Brain microvascular endothelial cell (primary cell): ENCODE measurements at places on chromosomes 2 and 18.
A peak's percentile ranks its signal among the peaks of the same experiment; 100 is the strongest.

DNA sequence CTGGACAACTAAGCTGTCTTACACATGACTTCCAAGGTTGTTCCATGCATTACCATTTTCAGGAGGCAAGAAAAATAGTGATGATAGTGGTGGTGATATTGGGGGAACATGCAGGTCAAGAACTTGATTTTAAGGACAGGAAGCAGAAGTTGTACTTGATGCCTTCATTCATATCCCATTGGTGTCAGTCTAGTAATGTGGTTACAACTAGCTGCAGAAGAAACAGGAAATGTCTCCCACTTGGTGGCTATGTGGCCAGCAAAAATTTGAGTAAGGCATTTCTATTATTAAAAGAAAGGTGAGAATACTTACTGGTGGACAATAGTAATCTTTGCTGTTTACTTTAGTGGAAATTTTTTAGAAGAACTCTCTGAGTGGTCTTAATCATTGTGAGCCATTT lies 103.4 kb downstream of the ALMS1 start:
- DNase-seq = no peak

GRCh38 chr2:107986278-107987217 lies at the start of gene SLC5A7:
Gene SLC5A7, plus strand, starts transcription at chr2:107986524. Its CDS starts 1,632 bp downstream, at chr2:107988156.
- no peak for DNase-seq

- peak; percentile 97 for DNase-seq
Measured at GRCh38 chr18:63161761-63162195, 157.8 kb downstream of the BCL2 start.

DNA sequence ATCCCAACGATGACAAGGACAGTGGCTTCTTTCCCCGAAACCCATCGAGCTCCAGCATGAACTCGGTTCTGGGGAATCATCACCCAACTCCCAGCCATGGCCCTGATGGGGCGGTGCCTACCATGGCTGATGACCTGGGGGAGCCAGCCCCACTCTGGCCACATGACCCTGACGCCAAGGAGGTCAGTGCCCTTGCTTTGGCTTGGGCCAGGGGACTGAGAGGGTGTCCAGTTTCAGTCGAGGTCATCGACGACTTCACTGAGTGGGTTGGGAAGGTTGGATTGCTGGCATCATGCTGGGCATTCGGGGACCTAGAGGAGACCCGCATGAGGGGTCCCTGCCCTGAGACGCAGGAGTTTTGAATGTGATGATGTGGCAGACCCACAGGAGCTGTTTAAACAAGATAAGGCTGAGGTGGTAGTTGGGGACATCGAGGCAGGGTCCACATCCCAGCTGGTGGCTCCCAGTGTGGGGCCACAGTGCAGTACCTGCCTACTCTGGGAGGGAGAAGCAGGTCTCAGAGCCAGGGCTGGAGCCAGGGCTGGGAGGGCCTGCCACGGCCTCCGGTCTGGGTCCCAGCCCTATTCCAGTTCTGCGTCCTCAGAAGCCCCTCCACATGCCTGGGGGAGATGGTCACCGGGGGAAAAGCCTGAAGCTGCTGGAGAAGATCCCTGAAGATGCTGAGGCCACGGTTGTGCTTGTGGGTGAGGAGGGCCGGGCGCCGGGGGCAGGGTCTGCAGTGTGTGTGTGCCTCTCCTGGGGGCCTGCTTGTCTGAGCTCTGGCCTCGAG lies 6.0 kb downstream of the SLC4A3 start:
- no peak for DNase-seq

DNA sequence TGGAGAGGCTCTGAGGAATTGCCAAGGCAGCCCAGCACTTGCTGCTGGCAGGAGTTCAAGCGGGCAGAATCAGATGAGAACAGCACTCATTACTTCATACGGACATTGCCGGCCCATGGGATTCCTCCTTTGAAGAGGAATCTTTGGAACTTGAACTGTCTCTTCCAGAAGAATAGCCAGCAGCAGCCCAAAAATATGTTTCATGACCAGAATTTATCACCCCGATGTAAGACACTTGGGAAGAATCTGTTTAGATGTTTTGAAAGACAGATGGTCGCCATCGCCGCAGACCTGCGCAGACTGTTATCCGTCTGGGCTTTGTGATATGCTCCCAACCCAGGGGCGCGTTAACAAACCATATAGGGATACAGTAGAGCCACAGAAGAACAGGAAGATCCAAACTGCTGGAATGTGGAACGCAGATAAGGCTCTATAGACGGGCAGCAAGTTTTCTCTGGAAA lies 3.7 kb upstream of the ADI1 start:
- DNase-seq = no peak

DNA sequence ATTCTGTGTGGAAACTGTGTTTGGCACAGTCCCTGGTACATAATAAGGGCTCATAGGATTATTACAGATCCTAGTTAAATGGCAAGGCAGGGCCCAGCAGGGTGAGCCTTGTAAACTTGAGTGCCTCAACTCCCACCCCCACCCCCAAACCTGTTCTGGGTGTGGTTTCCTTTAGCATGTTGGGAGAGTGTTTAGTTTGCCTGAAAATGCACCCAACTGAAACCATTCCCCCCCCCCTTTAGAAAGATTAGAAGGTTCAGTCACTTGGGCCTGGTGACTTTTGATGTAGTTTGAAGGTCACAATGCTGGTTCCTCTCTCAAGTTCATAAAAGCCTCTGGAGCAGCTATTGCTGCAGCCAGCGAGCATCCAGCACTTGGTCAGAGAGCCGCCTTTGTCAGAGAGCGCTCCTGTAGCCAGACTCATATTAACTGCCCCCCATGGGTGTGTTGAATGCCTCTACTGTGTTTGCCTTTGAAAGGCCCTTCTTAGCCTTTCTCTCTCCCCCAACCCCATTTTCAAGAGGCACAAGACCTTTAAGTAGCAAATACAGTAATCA lies 113.7 kb downstream of the SPTBN1 start:
- DNase-seq = no peak

DNA sequence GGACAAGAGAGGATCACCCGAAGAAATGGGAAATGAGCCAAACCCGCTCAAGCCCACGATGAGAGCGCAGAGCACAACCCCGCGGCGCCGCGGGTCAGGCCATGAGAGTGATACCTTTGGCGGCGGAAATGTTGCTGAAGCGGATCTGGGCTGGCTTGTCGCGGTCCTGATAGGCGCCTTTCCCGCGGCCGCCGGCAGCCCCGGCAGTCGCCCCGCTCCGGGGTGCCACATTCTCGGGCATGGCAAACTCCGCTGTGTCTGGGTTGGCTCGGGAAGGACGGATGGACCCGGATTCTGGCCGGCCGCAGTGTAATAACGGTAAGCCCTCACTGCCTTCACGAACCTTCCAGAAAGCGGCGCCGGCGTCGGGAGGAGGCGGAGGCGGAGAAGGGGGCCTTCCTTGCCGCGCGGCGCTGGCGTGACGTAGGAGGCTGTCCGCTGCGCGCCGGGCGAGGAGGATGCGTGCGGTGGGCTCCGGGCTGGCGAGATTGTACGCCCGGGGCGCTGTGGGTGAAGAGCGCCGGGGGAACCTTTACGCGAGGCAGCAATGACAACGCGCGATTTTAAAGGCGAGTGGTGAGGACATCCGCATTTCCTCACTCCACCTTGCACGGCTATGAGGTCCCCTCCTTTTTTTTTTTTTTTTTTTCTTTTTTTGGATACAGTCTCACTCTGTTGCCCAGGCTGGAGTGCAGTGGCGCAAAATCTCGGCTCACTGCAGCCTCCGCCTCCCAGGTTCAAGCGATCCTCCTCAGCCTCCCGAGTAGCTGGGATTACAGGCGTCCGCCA lies at the start of gene CCT4:
Gene CCT4 (minus strand): TSS at position 390 of the 789 bp plus-strand sequence. CDS start 149 bp downstream, at position 241.
- DNase-seq = peak; percentile 66

- peak; percentile 37 for DNase-seq
Measured at GRCh38 chr18:3747176-3747973, 297.4 kb downstream of the TGIF1 start.

- DNase-seq = peak; percentile 64
Measured at GRCh38 chr2:186570604-186571003, 19.3 kb upstream of the ITGAV start.

DNA sequence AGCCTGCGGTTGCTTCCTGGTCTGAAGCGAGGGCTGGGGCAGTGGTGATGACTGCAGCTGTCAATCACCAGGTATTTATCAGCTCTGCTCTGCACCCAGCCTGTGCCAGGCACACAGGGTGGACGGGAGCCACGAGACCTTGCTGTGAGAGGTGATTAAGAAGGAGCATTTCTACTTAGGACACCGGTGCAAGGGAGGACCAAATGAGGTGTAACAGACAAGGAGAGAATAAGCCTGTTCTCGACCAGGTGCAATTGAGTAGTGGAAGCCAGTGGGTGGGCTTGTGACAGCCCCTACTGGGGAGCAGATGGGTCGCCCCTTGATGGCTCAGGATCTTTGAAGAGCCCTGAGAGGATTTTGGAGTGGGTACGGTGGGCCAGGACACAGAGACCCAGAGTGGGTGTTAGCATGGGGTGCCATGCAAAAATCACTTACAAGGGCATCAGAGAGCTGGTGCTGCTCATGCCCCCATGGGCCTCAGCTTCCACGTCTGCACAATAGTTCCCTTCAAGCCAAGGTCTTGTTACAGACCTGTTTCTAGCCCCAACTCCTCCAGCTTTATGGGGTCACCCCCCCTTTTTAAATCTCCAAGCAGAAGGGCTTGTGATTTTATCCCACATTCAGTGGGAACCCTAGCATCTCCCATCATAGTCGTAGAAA lies 24.6 kb downstream of the GPR55 start:
- DNase-seq = no peak

DNA sequence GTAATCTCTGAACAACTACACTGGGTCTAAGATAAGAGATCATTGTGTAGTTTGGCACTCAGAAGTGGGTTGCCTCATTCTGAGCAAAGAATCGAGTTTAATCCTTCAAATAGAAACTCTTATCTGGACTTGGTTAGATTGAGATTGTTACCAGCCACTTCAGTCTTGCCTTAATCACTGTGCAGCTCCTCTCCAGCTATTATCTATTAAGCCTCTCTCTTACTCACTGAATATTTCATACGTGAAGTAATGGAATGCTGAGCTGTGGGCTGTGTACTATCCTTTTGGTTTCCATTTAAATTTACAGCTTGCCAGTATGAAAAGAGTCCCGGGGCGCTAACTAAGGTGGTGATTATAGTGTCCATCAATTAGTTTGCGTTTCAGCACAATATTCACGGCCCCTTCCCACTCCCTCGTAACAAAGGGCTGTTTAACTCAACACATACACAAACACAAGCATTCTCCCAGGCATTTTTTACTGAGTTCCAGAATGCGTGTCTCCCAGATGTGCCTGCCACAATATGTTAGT lies 65.7 kb upstream of the NCKAP5 start:
- DNase-seq = peak; percentile 88

GRCh38 chr2:229160180-229160579 lies 110.9 kb downstream of the PID1 start:
- no peak for DNase-seq

GRCh38 chr2:33420726-33421125 lies 55.7 kb upstream of the RASGRP3 start:
- DNase-seq = no peak

DNA sequence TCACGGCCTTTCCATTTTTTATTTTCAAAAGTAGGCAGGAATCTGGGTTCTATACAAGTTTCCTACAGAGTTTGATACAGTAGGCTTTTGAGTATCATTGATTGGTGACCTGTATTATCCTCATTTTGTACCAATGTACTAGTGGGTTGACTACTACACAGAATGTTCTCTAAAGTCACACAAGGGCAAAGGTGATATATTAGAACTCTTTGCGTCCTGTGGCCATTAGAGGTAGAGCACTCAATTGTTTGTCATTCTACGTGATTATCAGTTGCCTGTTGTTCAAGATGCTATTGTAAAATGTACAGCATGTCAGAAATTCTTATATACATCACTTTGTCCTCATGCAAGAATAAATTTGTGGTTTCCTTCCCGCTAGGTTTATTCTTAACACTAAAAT lies 24.8 kb downstream of the WDR75 start:
- DNase-seq = no peak

DNA sequence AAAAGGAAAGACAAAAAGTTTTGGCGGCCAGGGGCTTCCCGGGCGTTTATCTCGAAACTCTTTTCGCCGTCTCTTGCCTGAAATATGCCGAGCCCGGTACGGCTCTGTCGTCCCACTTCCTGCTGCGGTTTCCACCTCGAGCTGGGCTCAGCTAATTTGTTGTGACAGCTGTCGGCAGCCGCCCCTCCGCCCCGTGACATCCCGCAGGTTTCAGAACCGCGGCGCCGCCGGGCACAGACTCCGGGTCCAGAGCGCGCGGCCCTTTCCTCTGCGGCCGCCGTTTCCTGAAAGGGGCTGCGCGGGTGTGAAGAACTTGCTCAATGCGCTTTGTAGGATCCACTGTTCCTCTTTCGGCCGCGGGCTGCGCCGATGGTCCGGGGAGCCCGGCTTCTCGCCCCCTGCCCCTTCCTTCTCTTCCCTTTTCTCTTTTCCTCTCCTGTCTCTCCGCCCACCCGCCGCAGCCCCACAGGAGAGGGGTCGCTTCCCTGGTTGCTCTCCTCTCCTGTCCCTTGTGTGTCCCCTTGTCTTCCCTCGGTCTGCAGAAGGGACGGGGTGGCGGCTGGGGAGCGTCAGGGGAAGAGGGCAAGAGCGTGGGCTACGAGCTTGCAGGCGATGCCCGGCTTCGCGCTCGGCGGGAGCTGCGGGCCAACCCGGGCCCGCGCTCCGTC lies 648 bp downstream of the ARID5A start:
- no peak for DNase-seq

DNA sequence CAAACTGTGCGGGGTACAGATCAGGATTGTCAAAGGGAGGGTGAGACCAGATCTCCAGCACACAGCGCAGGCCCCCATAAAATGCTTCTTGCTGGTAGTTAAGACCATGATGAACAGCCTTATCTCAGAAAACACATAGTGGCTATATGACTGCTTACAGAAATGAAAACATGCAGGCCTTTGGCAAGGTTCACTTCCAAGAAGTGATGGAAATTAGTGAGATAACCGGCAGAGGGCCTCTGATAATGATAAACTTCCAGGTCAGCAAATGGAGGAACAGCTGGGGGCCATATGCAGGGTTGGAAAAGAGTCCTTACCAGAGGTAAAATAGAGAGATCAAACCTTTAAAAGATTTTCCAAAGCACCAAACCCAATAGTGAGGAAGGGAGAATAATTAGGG lies 46.6 kb downstream of the CFAP221 start:
- no peak for DNase-seq

- no peak for DNase-seq
Measured at GRCh38 chr18:57581301-57581934, 5.1 kb downstream of the FECH start.

GRCh38 chr18:76592981-76593381 lies 97.9 kb upstream of the ZNF516 start:
- no peak for DNase-seq

- DNase-seq = peak; percentile 27
Measured at GRCh38 chr18:45526114-45526841, 89.0 kb upstream of the SLC14A2 start.

- DNase-seq = no peak
Measured at GRCh38 chr2:15942711-15943345, 2.5 kb downstream of the MYCN start.

- DNase-seq = peak; percentile 93
Measured at GRCh38 chr2:101805152-101806088, 107.9 kb downstream of the MAP4K4 start.

- DNase-seq = peak; percentile 68
Measured at GRCh38 chr2:130920415-130921163, 83.9 kb downstream of the ARHGEF4 start.

GRCh38 chr2:71785516-71785981 lies 332.2 kb downstream of the DYSF start:
- DNase-seq = no peak
